ENCODE measurements at places on chromosomes 6 and 20.

- DNase-seq: no peak
Observed at GRCh38 chr20:2378893-2379292, 1.8 kb upstream of the TGM6 start.

- DNase-seq: no peak
Observed at GRCh38 chr6:105781248-105781647, 304.9 kb upstream of the PRDM1 start.

GRCh38 chr6:163828038-163828795, 413.7 kb downstream of the QKI start:
- DNase-seq: no peak

GRCh38 chr20:35878113-35878625, 76.1 kb downstream of the SCAND1 start:
- DNase-seq: no peak

- no peak for DNase-seq
Observed at GRCh38 chr6:14412026-14412425, 294.5 kb downstream of the CD83 start.

DNA sequence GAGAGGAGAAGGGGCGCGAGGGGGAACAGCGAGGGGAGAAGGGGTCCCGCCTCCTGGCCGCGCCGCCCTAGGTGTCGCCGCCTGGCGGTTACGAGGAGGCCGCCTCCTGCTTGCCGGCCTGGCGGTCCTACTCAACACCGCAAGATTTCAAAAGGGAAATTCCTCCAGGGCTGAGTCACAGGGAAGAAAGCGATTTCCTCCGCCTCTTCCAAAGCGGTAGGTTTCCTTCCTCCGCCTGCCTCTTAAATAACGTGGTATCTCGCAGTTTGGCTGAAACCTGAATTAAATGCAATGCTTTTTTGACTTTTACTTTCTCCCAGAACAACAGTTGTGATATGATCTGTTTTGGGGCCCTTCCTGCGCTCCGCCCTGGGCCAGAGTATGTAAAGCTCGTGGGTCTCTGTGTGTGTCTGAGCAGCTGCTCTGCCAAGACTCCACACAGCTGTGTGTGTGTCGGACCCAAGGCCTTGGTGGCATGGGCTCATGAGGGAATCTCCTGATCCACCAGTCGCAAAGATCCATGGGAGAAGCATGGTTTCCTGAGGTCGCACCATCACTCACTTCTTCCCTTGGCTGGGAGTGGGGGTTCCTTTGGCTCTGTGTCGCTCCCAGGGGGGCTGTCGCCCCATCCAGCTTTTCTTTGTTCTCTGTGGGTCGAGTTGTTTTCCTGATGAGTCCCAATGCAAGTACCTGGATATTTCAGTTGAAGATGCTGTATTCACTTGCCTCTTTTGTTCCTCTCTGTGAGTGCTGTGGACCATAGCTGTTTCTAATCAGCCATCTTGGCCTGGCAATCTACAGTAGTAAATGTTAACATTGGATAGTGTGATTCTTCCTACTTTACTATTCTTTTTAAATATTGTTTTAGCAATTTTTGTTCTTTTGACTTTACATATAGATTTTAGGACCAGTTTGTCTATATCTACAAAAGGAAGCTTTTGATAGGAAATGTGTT, 31.6 kb upstream of the NOTCH4 start:
- DNase-seq: no peak
